Tongue (tissue), 3 donors: ENCODE measurements at places on chromosomes 1 and 21. TPM values are rescaled to one million over a fixed set of nuclear protein-coding genes. Genes with fewer than 3 reads are reported as not detected.

- no peak for DNase-seq
Observed at GRCh38 chr1:206785182-206785765, 13.0 kb upstream of the IL10 start.

- no peak for DNase-seq
Observed at GRCh38 chr1:92583821-92584760, 97.4 kb upstream of the GFI1 start.

DNA sequence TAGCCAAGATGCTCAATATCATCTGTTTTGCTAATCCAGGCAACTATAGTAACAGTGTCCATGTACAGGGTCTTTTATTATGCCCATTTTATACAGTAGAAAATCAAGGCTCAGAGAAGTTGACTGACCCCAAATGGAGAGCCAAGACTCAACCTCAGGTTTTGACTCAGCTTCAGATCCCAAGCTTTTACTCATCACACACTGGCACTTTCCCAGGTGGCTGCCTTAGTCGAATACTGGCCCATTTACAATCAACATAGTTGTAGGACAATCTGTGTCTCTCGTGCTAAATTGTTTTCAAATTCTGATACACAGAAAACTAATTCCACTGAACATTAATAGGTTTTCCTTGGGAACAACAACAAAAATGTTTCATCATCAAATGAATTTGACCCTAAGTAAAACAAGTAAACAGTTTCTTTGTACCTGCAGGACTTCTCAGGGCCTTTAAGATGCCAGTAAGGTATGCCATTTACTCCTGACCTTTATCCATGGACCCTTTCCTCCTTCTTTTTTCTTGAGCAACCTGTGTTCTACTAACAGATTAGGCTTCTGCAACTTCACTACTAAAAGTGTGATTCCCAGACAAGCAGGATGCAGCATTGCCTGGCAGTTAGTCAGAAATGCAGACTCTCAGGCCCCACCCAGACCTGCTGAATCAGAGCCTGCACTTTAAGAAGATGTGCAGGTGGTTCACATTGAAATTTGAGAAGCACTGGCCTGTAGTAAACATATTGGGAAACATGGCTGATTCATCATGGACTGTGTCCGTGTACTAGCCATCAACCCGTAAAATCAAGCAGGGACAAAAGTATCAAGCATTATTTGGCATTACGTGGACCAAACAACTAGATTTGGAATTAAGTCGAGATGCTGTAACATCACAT lies 128.8 kb downstream of the RRAGC start:
- DNase-seq: no peak

DNA sequence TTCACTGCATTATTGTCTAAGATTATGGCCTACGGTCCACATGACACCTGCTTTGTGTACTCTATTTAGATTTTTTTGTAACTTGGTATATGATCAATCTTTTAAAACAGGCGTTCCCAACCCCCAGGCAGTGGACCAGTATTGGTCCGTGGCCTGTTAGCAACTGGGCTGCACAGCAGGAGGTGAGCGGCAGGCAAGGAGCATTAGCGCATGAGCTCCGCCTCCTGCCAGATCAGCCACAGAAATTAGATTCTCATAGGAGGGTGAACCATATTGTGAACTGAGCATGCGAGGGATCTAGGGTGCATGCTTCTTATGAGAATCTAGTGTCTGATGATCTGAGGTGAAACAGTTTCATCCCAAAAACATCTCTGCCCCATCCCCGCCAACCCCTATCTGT lies 228.4 kb upstream of the NR5A2 start:
- no peak for DNase-seq

Gene ZBTB21
- total RNA-seq: 10.7 TPM
